ENCODE measurements at places on chromosomes 3 and 15. TPM values are rescaled to one million over a fixed set of nuclear protein-coding genes. Genes with fewer than 3 reads are reported as not detected.

MKRN3 gene
- total RNA-seq: 6.8 TPM

DNA sequence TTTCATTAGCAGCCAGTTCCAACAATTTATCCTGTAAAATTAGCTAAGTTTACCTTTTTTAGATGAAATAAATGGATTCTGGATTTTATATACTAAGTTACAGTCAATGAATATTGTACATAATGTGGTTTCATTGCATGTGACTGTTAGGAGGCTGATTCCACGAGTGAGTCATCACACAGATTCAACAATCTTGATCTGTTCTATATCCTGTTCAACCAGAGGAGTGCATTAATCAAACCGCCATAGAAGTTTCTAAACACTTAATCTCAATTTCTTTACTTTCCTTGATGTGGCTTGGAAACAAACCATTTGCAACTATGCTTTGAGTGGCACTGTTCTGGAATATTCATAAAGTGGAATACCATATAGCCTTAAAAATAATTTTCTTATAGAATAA lies 15.3 kb downstream of the DNAJC13 start:
- no peak for DNase-seq

DCLK3 gene
- total RNA-seq: not detected

GRCh38 chr3:134186391-134186790 lies 64.3 kb downstream of the RYK start:
- DNase-seq: no peak

- no peak for DNase-seq
These were observed 68.1 kb upstream of the PFN2 start for GRCh38 chr3:150038830-150039229.

UCN2 gene
- total RNA-seq: not detected

GRCh38 chr3:190558316-190558715 lies 44.4 kb downstream of the IL1RAP start:
- no peak for DNase-seq

TMEM212 gene
- total RNA-seq: not detected

- no peak for DNase-seq
These were observed 46.8 kb upstream of the PCSK6 start for GRCh38 chr15:101536166-101536874.

ATP8B4 gene
- total RNA-seq: 16.9 TPM

DNA sequence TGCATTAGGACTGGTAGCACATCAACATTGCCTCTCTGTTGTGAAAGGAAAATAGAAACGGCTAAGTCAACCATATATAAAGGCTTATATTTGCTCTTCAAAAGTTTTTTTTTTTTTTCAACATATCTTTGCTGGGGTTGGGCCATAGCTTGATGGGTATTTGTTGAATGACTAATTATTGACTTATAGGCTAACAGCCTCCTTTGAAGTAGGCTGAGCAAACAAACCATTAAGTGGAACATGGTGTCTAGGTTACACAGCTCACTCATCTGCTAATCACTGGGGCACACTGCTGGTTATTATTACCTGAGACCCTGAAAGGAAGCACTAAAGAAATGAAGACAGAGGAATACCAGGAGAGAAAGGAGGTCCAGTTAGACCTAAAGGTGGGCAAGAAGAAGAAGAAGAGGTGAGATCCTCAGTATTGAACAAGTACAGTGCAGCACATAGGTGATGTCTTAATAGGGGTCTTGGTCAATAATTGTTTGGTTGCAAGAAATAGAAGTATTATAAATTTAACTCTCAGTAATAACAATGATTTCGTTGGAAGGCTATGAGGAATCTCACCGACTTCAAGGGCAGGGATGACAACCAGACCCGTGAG lies 139.4 kb downstream of the RPLP1 start:
- no peak for DNase-seq

DNA sequence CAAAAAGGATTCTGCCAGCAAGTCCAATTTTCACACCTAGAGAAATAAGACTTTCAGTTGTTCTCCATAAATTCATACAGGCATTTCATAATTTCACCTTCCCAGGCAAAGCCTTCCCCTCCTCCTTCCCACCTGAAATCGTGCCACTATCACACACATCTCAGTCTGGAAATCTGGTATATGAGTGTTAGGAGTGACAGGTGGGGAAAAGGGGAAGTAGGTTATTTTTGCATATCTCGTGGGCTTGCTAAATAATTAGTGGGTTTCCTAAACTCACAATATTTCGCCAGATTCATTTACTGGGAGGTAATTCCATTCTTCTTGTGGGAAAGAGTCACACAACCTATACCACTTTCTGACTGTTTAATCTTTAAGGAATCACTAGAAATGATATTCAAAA lies 7.4 kb downstream of the ALDH1A2 start:
- DNase-seq: no peak

DNA sequence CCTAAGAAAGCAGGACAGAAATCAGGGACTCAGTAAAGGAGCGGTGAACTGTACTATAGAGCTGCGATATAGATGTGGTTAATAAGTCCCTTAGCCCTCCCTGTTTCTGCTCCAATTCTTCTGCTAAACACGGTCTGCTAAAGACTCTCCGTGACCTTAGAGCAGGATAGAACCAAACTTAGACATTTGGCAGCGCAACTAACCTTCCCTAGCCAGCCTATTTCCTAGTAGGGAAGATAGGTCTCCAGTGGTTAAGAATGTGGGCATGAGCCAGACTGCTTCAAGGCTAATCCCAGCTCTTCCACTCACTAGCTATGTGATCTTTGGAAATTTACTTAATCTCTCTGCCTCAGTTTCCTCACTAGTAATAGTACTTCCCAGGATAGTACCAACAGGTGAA lies 193.6 kb upstream of the IL12A start:
- DNase-seq: no peak

RASGRF1 gene
- not detected for total RNA-seq

DNA sequence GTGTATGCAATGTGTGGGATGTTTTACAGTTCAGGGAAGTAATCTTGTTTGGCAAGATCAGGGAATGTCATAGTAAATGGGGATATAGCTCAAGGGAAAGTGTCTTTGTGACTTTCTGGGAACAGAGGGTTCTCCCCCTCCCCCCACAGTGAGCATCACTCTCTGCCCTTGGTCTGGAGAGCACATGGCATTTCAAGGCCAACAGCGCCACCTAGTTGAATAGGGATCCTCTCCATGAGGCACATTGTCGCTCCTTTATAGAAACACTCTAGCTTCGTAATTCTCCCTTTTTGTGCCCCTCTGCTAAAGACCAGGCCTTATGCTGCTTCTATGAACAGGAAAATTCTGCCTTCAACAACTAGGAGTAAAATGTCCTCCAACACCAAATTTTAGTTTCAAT lies 37.1 kb upstream of the ARNT2 start:
- DNase-seq: no peak

SLC9C1 gene
- not detected for total RNA-seq
